Activated naive CD4-positive, alpha-beta T cell (primary cell): ENCODE measurements at places on chromosomes 5 and 9.

GRCh38 chr9:129627556-129628440 is 1.8 kb downstream of the NTMT1 start:
- no peak for DNase-seq

- DNase-seq, result no peak
These were observed 139.7 kb downstream of the LRRC70 start for GRCh38 chr5:62718324-62718723.

DNA sequence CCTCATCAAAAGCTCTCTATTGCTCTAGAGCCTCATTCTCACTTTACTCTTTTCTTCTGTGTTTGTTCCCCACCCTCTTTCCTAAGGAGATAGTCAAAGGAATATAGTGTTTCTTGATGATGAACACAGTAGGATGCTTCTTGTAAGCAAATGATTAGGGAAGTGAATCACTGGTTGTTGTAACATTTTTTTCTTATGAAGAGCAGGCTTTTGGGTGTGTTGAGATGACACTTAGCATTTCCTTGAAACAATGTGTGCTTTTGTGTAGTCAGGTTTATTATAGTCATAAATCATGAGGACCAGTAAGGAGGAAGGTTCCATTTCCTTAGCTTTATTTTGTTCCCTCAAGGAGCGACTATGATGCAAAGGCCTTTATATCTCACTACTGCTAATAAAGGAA is 1991.3 kb upstream of the C9orf72 start:
- DNase-seq, result no peak

DNA sequence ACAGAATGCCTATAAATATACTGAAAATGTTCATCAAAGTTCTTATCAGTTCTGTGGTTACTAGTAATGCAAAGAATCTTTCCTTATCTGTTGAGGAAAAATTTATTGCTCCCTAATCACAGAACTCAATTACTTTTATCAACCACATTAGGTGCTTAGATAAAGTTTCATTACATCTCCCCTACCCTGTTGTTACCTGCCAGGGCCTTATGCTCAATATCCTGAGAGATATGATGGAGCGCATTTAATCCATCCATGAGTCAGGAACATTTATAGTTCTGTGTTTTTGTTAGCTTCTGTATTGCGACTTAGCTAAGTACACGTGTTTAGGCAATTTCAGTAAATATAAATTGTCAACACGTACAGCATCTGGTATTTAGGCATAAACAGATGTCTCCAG is 164.3 kb upstream of the ST8SIA4 start:
- no peak for DNase-seq

GRCh38 chr9:116943970-116944369 is 256.9 kb downstream of the TRIM32 start:
- no peak for DNase-seq
